Lower leg skin (tissue), 4 donors: ENCODE measurements at places on chromosomes 7 and 10. TPM values are rescaled to one million over a fixed set of nuclear protein-coding genes. Genes with fewer than 3 reads are reported as not detected.

DNA sequence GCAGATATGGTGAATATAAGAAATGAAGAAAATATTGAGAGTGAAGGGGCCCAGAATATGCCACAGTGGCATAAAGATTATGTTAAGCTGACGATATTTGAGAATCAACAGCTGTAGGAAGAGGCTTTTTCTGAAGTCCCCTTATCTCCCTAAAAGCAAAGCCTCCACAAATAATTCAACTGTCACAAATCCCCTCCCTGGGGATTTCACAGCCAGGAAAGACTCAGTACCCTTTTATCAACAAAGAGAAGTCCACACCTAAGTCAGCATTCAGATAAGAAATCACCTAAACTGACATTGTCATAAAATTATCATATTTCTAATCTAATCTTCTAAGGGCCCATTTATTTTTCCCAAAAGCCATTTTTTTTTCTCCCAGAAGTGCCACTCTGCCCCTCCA is 284.9 kb upstream of the VWC2 start:
- DNase-seq = no peak

DNA sequence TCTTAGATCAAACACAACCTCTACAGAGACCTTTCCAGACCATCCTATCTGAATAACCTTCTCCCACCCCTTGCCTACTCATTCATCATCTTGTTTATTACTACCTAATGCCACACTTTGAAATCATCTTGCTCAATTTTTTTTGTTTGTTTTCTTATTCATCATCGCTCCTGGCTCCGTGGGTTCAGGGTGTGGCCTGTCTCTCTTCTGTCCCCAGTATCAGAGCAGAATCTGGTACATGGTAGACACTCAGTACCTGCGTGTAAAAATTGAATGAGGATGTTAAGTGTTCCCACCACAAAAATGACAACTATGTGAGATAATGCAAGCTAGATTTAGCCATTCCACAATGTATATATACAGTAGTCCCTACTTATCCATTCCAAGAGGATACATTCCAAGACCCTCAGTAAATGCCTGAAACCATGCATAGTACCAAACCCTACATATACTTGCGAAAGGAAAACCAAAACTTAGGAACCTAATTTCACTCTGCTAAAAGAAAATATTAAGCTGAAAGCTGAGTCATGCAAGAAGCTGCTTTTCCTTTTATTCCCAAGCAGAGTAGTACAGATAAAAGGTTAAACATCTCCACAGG is 72.1 kb upstream of the SEC61G start:
- DNase-seq = no peak

- DNase-seq = no peak
Observed at GRCh38 chr7:75042286-75042685, 31.3 kb downstream of the RCC1L start.

- DNase-seq = peak; percentile 74
Observed at GRCh38 chr7:55157764-55158105, 138.9 kb downstream of the EGFR start.

GRCh38 chr10:11046776-11047160 is 29.1 kb downstream of the CELF2 start:
- DNase-seq = no peak

DNA sequence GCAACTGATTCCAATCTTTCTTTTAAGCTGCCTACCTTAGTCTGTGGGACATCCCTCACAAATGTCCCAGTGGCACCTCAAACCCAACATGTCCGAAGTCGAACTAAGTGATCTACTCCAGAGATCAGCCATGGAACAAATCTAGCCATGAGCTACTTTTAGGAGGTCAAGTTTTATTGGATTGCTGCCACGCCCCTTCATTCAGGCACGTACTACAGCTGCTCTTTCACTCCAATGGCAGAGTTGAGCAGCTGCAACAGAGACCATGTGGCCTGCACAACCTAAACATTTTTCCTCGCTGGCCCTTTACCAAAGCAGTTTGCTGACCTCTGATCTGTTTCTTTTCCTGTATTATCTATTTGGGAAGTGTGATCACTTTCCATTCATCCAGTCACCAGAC is 192.4 kb upstream of the CDCA7L start:
- no peak for DNase-seq

- DNase-seq = no peak
Observed at GRCh38 chr7:70579397-70580097, 552.4 kb upstream of the GALNT17 start.

DNA sequence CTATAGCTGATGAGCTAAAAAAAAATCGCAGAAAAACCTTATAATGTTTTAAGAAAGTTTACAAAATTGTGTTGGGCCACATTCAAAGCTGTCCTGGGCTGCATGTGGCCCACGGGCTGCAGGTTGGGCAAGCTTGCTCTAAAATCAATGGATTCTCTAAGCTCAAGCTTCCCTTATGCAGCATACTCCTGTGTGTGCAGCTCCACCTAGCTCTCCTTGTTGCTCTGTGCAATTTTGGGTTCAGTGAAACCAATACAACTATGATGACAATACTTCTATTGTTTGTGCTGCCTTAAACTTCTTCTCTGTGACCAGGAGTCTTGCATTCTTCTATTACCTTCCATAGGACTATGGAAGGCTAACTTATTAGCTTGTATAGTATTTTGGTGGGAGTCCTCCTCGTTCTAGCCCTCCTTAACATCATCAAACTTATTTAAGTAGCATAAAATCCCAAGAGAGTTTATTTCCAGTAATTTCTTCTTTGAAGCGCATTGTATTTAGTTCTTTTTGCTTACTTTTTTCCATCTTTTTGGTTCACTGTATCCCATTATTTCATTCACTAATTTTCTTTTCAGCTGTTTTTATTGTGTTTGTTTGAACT is 170.9 kb upstream of the SMIM30 start:
- DNase-seq = no peak

DNA sequence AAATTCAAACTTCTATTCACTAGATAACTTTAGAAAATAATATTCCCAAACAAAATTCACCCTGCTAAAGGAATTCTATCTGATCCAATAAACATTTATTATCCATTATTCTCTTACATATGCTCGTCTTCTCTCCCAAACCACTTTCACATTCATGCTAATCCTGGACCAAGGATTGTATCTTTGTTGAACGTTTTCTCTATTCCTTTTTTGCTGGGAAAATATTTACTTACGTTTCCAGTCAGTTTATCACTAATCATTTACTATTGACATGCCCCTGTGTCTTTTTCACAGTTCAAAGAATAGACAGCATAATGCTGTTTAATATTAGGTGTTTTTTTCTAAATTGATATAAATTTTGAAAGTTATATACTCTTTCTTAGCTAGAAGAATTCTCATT is 3.2 kb downstream of the TEX47 start:
- DNase-seq = no peak

DNA sequence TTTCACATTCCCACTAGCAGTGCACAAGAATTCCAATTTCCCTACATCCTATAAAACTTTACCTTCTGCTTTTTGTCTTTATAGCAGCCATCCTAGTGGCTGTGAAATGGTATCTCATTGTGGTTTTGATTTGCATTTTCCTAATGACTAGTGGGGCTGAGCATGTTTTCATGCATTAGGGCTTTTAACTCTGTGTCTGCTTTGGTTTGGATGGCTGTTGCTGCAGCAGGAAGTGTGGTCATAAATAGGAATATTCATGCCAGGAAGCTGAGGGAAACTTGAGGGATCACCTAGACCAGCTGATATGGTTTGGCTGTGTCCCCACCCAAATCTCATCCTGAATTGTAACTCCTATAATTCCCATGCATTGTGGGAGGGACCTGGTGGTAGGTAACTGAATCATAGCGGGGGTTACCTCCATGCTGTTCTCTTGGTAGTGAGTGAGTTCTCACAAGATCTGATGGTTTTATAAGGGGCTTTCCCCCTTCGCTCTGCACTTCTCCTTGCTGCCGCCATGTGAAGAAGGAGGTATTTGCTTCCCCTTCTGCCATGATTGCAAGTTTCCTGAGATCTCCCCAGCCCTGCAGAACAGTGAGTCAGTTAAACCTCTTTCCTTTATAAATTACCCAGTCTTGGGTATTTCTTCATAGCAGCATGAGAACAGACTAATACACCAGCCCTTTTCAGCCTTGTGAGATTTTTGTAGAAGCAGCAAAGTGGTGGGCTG is 181.8 kb upstream of the PITRM1 start:
- no peak for DNase-seq

- DNase-seq = no peak
Observed at GRCh38 chr10:218798-219197, 83.5 kb downstream of the ZMYND11 start.

DNA sequence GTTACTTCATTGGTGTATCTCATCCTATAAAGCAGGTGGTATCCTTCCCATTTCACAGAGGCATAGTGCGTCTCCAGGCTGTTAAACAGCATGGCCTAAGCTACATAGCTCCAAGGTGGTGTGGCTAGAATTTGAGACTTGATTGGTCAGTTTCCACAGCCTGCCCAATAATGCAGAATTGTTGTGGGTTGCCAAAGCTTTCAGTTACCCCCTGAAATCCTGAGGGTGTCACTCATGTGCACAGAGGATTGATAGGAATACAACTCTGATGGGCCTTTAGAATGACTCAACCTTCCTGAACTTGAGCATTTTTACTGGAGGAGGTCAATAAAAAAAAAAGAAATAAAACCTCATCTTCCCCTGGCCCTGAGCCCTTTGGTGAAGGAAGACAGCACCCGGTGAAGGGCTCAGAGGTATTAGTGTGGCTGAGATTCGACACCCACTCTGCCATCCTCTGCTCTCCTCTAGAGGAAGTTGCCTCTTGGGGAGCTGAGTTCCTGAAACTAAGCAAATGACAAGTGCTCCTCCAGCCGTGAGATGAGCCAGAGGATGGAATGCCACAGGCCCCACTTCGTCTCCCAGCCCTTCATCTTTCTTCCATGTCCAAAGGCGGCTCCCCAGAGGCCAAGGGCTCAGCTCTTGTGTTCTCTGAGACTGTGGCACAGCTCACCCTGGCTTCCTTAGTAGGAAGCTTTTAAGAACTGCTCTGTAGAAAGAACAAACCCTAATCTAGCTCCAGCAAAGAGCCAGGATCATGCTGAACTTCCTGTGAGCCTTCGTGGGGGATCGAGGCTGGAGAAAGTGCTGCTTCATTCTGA is 1.0 kb downstream of the ACSL5 start:
- DNase-seq = no peak

- DNase-seq = no peak
Observed at GRCh38 chr10:98134117-98134430, 383 bp upstream of the R3HCC1L start.

DNA sequence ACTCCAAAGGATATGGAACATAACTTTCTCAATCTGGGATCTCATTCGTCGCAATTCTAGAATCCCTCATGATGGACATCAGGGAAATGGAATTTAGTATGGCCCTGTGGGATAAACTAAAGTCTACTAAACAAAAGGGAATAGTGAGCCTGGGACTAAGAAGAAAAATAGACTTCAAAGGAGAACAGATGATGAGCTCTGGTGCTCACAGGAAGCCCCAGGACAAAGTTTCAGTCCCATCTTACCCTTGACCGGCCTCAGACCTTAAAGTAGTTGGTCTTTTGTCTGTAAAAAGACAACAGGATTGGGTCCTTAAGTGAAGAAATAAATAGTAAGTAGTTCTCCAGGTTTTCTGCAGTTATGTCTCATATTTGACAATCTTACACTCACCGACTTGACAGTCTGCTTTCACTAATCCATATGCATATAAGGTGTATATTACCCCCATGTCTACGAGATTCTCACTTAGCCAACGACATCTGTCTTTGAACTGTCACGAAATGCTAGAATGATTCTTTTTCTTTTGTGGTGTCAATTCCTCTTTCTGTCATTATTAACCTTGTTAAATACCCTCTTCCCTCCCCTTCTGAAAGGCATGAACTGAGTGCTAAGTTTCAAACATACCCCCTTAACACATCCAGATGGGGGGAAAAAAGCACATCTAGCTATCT is 10.9 kb upstream of the IKZF1 start:
- DNase-seq = no peak

- no peak for DNase-seq
Observed at GRCh38 chr10:109913306-109913892, 9.9 kb downstream of the XPNPEP1 start.

DNA sequence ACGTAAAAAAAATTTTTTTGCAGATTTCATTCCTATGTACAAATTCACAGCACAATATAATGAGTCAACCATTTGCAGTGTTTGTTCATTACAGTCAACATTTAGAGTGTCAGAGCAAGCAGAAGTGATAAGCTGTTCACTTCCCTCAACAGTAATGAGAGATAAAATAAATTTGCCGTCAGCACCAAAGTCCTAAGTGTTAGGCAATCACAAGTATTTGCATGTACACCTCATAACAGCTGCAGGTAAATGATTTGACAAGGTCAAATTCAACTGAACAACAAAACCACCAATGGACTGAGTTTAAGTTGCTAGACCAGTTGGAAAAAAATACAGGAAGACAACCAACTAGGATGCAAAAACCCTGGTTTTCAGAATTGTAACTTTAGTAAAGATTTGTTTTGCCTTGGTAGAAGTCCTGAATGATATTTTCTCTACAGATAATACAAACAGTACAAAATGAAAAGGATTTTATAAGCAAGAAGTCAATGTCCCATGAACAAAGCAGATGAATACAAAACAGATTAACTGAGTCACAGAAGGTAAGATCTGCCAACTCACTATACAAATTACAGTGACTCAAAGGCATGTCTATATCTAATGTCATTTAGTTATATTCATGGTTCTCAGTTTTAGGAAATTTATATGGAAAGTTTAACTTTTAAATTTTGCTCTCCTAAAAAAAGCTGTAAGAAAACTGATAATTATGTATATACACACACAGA is 10.4 kb downstream of the RAPGEF5 start:
- DNase-seq = no peak

- no peak for DNase-seq
Observed at GRCh38 chr10:130554701-130555410, 418.7 kb downstream of the GLRX3 start.

DNA sequence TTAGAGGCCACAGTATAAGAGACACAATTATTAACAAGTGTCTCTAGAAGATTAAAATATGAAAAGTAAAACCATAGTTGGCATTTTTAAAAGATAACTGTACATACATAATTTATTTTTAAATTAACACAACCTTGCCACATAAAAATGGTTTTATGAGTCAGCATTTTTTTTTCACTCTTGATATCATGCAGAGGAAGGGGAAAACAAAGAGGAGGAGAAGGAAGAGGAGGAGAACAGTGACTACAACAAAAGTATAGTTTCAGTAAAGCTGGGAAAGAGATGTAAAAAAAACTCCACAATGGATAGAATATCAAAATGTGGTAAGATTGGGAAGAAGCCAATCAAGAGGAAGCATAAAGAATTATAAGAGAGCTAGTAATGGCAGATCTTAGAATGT is 34.0 kb downstream of the CH25H start:
- no peak for DNase-seq

GRCh38 chr10:113689057-113689456 is 9.3 kb downstream of the CASP7 start:
- no peak for DNase-seq

GRCh38 chr7:109637428-109637990 is 1067.8 kb downstream of the DNAJB9 start:
- no peak for DNase-seq

GRCh38 chr10:53770903-53771302 is 998.3 kb upstream of the MBL2 start:
- no peak for DNase-seq

Gene ELAPOR2
- total RNA-seq = 8.0 TPM

Gene MBLAC1
- 1.6 TPM for total RNA-seq

Gene ATRNL1
- total RNA-seq = 0.61 TPM

Gene SFRP4
- 0.15 TPM for total RNA-seq

Gene ACSM6
- 0.95 TPM for total RNA-seq

Gene DNAJC30
- 4.4 TPM for total RNA-seq
